ENCODE measurements at places on chromosomes 3 and 15.
A peak's percentile ranks its signal among the peaks of the same experiment; 100 is the strongest.

- peak; percentile 26 for DNase-seq
Measured at GRCh38 chr15:38378161-38378560, 75.8 kb upstream of the FAM98B start.

DNA sequence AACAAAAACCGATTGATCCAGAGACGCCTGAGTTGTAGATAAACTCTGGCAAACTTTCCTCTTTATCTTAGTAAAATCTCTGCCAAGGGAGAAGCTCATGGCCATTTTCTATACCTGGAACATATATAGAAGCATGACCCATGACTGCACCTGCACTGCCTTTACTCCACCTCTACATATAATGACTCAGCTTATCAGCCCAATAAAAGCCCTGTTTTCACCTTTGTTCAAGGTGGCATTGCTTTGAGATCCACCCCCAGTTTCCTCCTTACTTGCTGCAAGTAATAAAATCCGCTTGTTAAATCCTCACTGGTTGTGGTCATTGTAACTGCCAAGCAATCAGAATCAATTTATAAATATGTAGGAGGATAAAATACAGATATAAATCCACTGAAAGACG, 1280.4 kb downstream of the NSUN3 start:
- DNase-seq: no peak

DNA sequence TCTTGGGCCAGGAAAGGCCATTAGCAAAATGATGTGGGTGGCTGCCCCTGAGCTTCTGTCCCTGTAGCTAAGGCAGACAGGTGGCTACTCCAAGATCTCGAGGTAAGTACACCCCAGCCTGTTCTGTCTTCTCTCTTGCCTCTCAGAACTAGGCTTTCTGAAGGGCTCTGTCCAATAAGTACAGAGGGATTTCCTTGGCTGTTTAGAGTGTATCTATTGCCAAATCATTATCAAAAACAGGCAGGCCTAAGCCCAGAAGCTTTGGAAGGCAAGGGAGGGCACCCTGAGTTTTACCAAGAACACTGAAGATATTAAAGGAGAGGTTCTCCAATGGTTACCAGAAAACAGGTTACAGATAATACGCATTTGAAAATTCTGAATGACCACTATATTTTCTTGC, 156.6 kb downstream of the MYRIP start:
- no peak for DNase-seq

DNA sequence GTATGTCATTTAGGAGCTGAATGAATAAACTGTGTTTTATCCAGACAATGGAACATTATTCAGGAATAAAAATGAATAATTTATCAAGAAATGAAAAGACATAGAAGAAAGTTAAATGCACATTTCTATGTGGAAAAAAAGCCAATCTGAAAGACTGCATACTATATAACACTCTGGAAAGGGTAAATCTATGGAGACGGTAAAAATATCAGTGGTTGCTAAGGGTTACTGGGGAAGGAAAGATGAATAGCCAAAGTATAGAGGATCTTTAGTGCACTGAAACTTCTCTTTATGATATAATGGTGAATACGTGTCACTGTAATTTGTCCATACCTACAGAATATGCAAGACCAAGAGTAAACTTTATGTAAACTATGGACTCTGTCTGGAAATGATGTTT, 46.0 kb upstream of the PEX5L start:
- DNase-seq: no peak

- no peak for DNase-seq
Measured at GRCh38 chr3:138220242-138220641, 33.1 kb downstream of the ARMC8 start.

DNA sequence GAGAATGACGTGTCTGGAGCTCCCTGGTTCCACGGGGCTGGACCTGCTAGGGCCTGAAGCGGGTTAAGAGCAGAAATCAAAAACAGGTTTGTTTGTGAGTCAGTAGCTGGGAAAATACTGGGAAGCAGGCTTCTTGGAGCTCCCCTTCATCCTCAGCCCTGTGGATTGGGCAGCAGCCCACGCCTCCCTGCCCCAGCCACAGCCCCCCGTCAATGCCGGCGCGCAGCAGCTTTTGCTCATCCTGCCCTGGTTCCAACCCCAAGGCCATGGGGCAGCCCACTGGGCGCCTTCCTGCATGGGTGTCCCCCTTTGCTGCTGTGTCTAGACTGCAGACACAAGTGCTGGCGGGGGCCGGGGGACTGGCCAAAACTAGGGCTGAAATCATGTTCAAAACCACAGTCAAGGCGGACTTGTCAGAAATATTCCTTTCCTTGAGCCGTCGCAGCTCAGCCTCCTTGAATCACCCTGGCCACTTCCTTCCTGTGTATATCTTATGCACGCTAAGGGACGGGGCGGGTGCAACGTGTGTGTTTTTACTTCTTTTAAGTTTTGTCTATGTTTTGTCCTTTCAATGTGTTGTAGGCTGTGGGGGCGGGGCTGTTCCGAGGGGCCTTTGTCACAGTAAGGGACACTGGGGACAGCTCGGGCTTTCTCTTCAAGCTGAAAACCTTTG, 108.1 kb downstream of the KLF13 start:
- DNase-seq: peak; percentile 92

DNA sequence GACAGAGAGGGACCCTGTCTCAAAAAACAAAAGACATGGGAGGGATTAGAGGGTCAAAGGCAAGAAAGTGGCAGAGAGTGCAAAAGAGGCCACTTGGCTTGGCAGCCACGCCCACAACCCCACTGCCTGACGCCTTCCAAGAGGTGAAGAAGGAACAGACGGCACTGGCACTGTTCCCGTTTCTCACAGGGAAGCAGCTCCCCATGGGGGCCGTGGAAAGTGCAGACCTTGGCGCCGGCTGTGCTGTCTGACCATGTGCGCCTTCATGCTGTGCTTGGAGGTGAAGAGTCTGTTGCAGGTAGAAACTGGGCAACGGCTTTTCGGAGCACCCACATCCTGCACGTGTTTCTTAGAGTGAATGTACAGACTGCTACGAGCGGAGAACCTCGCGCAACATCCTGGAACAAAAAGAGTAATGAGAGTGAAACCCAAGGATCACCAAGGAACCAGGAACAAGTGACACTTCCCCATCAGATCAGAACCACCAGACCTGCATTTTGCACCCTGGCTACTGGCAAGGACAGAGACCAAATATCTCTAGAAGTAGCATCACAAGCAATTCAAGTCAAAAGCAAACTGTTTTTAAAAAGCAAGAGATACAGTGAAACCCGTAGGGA, 9.7 kb downstream of the ZXDC start:
- DNase-seq: no peak

GRCh38 chr3:78832785-78833204, 935.0 kb downstream of the ROBO1 start:
- no peak for DNase-seq

- peak; percentile 57 for DNase-seq
Measured at GRCh38 chr15:68114356-68114755, 60.2 kb downstream of the PIAS1 start.

GRCh38 chr3:190370369-190370768, 17.6 kb upstream of the CLDN16 start:
- DNase-seq: no peak

DNA sequence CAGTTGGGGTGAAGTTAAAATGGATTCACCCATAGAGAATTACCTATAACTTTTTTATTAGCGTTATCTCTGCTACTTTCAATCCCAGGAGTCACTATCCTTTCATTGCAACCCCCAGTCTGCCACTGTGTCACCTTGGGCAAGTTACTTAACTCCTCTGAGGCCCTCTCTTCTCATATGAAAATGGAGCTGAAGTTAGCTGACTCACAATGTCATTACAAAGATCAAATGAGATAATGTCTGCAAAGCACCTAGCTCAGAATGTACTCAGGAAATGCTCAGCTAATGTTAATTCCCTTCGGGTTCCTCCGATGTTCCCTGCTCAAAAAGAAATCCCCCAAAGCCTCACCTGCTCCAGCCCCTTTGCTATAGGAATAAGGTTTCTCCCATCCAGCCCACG, 50.0 kb downstream of the TRIM42 start:
- DNase-seq: no peak

GRCh38 chr3:22284559-22284958, 533.5 kb upstream of the ZNF385D start:
- DNase-seq: peak; percentile 73

DNA sequence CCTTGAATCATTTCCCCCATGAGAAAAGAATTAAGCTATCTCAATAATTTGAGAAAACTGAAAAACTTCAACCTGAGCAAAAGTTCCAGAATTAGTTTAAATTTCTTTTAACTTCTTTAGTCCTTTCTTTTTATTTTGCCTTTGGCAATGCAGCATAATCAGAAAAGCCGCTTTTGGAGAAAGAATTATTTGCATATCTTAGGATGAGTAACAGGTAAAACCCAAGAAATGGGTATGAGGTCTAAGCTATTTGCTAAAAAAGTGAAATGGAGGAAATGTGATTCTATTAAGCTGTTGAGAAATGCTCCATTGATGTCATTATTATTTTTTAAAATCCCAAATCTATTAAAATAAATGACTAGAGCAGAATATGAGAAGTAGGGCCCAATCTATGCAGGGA, 1238.3 kb upstream of the GBE1 start:
- no peak for DNase-seq

DNA sequence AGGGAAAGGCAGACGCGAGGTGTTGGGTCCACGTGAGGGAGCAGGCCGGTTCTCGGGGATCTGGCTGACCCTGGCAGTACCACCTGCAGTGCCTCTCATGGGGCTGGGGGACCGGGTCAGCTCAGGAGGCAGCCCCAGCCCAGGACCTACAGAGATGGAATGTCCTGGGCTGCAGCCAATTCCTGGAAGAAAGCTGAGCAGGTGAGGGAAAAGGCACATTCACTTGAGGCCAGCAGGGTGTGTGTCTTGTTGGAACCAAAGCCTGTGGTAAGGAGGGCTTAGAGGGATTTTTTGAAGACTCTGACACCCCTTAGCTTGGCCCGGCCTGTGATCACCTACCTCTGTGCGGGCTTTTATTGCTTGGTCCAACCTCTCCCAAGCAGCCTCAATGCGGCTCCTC, 15.8 kb downstream of the PLA2G4B start:
- DNase-seq: no peak

- DNase-seq: no peak
Measured at GRCh38 chr3:123432832-123433523, 15.9 kb downstream of the ADCY5 start.

- no peak for DNase-seq
Measured at GRCh38 chr15:94255540-94255939, 24.2 kb downstream of the MCTP2 start.

GRCh38 chr3:151085889-151086483, 522 bp downstream of the MED12L start:
- DNase-seq: peak; percentile 9

- no peak for DNase-seq
Measured at GRCh38 chr3:19739504-19739903, 194.5 kb downstream of the EFHB start.

DNA sequence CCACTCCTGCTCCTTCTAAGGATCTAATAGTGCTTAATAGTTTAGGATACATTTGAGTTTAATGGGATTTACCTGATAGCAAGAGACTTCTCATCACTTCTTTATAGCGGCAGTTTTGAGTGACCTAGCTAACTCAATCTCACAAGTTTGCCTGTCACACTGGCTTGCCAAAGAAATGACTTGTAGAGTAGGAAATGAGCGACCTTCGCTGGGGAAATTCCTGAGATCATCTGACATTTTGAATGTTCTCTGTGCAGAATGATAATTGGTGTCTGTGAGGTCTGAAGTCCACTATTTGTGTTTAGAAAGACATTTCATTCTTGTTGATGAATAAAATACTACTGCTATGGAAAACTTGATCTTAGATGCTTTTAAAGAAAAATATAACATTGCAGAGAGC, 30.3 kb downstream of the SUCLG2 start:
- DNase-seq: no peak

DNA sequence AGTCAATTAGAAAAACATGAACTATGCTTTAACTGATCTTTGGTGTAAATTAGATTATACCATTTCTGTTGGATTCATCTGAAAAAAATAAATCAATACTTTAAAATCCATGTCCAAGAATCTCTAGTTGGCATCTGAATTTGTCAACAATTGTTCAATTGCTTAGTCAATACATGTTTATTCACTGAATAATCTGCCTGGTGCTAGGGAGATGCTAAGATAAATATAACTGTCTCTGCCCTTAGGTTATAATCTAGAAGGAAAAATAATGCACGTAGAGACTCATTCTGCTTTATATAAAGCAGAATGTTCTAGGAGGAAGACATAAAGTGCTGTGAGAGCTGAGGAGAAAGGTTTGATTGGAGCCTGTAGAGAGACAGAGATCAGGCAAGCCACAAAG, 537.2 kb upstream of the IL12A start:
- no peak for DNase-seq

GRCh38 chr15:36221992-36222391, 357.4 kb upstream of the CDIN1 start:
- no peak for DNase-seq

- peak; percentile 72 for DNase-seq
Measured at GRCh38 chr15:39756806-39757522, 25.7 kb downstream of the FSIP1 start.

DNA sequence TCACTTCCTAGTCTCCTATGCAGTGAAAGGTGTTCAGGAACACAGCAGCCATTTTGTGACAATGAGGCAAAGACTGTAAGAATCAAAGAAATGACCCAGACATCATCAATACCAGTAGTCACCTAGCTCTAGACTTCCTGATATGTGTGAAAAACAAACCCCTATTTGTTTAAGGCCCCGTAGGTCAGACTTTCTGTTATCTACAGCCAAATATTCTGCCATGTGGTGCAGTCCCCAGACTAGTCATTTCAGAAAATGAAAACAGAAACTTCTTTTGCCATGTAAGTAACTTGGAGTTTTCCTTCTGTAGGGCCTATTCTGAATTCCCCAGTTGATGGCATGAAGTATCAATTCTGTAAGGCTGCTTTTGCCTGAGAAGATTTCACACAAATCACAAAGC, 181.7 kb upstream of the SNTN start:
- DNase-seq: no peak

GRCh38 chr15:67821784-67822440, 3.4 kb upstream of the SKOR1 start:
- DNase-seq: no peak

DNA sequence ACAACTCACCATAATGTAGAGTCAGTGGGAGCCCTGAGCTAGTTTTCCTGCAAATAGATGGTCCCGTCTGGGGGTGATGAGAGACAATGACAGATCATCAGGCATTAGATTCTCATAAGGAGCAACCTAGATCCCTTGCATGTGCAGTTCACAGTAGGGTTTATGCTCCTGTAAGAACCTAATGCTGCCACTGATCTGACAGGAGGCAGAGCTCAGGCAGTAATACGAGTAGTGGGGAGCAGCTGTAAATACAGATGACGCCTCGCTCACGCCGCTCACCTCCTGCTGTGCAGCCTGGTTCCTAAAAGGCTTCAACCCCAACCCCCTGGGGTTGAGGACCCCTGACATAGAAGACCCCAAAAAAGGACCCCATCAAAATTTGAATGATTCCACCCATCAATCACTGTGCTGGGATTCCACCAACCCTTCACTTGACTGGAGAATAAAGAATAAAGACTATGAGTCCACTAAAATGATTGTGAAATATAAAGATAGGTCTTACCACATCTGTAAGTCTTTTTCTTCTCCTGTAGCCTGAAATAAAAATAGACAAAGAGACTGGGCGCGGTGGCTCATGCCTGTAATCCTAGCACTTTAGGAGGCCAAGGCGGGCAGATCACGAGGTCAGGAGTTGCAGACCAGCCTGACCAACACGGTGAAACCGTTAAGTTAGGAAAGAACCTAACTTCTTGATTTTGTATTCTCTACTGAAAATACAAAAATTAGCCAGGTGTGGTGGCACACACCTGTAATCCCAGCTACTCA, 9.9 kb upstream of the UBL7 start:
- no peak for DNase-seq

GRCh38 chr15:100985401-100985800, 66.2 kb downstream of the LRRK1 start:
- DNase-seq: no peak
